Neural crest cell (in vitro differentiated cells): ENCODE measurements at places on chromosomes 6 and 20.

DNA sequence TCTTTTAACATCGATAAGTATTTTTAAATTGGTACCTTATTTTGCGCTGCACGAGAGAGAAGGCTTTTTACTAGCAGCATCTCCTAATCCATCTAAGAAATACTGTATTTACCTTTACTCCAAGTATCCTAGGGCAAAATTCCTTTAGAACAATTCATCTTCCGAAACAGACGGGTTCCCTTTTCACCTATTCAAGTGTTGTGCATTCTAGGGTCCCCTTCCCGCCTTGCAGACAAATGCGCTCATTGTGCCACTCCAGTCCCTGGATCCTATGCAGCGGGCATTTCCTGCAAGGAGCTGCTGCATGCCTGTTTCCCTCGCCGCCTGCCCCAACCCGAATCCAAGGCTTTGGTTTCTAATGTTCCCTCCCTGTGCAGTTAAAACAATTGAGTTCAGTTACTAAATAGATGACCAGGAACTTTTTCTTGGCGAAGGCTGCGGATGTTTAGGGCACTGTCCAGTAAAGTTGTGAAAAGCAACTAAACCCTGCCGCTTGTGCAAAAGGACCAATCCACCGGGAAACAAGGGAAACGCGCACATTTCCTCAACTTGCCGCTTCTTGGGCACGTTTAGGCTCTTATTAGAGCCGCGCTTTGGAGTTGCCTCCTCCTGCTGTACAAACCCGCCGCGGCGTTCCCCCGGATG lies 556 bp upstream of the SCAF8 start:
- peak; percentile 50 for DNase-seq

DNA sequence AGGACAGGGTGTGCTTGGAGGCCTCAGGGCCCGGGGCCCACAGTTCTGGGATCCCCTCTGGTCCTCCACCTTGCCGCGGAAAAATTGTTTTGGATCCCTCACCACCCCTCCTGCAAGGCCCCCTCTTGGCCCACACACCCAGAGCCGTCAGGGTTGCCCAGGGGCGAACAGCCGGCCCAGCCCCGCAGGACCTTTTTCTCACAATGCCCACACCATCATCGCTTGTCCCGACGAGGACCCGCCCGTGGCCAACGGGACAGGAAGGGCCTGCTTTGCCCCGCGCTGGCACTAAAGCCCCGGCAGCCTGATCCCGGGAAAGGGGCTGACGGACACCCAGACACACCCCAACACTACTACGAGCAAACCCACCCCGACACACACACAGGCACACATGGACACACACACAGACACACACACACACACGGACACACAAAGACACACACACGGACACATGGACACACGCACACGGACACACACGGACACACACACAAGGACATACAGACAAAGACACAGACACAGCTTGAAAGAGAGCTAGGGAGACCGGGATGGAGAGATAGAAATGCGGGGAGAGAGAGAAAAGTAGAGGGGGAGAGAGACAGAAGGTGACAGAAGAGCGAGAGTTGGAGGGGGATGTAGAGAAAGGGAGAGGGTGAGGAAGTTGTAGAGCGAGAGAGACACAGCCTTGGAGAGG lies 1493.5 kb upstream of the DEFB115 start:
- DNase-seq, result no peak

DNA sequence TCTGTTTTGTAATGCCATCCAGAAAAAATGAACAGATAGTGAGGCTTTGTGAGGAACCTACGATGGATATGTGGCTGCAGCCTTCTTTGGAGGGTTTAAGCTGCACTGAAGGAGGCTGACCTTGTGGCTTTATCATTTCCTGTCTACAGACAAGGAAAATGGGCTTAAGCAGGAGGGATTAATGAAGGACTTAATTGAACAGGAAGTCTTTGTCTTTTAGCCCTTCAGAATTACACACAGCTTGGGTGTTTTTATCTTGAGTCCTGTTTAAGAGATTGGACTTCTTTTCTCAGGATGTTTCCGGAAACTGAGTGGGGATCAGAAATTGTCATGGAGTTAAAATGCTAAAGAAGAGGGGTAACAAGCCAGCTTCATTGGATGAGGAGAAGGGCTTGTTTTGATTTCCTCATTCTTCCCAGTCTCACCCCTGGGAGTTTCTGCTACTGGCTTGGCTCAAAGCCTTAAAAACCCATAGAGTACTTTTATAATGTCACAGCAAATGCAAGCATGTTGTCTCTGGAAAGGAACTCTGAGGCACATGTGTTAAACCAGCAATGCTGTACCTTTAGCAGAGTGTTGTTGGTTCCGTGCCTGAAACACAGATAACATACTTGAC lies 193.6 kb downstream of the JARID2 start:
- no peak for DNase-seq

GRCh38 chr6:100209323-100210136 lies 215.5 kb upstream of the MCHR2 start:
- no peak for DNase-seq

DNA sequence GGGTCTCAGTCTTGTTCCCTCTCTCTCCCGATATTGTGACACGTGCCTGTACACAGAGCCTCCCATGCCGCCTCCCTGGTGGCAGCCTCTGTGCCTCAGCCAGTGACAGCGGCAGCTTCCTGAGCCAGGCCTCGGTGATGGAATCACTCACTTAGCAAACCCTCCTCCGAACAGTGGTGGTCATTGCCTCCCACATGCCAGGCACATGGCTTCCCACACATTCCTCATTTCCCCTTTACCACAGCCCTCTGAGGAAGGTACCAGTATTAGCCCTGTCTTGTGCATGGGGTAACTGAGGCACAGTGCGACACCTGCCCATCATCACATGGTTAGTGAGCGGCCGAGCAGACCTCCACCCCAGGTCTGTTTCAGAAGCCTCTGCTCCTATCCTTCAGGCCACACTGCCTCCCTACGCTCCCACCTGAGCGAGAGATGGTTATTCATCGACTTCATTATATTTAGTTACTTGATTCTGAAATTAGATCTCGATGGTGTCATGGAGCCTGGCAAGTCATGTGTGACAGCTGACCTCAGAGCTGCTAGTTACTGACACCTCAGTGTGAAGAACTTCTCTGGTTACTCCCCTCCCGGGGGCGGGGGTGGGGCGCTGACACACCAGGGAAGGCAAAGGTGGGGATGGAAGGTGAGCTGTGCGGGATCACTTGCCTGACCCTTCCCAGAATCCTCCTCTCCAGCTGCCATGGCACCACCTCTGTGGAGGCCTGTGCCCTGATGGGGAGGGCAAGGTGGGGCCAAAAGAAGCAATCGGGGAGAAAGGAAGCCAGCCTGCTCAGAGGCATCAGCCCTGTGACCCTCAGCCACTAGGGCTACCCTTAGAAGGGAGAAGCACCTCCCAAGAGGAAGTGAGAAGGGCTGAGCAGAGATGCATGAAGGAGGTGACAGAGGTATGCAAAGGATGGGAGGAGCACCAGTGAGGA lies 17.9 kb downstream of the MDGA1 start:
- no peak for DNase-seq

DNA sequence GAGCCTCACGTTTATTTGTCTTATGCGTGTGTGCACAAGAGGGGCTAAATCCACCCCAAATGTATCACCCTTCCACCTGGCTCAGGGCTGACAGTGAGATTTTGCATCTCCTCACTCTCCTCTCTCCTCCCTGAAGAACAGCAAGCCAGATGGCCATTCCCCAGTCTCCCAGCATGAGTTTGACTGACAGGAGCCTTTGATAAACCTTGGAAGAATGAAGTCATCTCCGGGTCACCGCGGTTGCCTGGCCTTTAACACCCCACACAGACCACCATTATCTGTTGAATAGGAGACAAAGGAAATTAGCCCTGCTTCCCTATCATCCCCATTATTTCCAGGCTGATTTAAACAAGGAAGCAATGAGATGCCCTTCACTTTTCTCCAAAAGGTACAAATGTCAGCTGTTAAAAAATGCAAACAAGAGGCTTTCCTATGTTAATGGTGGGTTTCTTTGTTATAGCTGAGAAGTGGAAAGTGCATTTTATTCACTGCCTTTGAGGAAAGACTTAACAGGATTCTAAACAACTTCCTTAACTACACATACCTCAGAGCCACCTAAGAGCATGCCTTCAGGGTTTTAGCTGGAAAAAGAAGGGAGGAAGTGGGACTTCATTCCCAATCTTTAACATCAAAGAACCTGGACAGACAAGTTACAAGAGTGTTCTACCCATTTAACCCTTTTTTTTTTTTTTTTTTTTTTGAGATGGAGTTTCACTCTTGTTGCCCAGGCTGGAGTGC lies 524.8 kb upstream of the ID4 start:
- peak; percentile 48 for DNase-seq

- DNase-seq, result no peak
Measured at GRCh38 chr6:80143419-80143937, 37.0 kb downstream of the BCKDHB start.

GRCh38 chr20:7967199-7967844 lies 27.1 kb upstream of the HAO1 start:
- no peak for DNase-seq

DNA sequence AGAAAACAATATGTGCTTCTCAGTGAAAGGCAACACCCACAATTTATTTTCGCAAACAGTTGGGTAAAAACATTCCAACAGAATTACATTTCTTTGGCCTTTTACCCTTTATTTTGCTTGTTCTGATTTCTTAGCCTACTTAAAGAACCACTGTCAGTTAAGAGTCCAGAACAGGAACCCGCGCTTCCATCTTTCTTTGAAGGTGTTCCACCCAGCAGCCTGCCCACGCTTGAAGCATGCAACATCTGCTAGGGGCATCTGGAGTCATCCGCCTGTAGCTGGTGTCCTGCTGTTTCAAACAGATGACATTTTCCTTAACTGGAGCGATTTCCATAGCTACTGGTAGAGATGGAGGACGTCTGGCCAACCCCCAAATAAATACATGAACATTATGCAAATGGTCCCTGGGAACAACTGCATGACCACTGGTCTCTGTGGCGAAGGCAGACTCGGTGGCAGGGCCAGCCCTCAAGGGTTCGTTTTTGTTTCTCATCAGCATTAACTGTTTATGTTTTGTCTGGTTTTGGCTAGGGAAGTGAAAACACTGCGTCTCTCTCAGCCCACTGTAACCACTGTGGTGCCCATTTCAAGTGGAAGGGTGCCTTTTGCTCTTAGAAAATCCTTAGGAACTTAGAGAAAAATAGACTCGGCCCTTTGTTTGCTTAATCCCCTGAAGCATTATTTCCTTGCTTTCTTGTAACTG lies 51.6 kb downstream of the LAMA4 start:
- DNase-seq, result peak; percentile 5

- DNase-seq, result no peak
Measured at GRCh38 chr20:20677186-20677585, 35.3 kb downstream of the RALGAPA2 start.

- DNase-seq, result no peak
Measured at GRCh38 chr6:170224694-170225660, 65.9 kb downstream of the DLL1 start.

DNA sequence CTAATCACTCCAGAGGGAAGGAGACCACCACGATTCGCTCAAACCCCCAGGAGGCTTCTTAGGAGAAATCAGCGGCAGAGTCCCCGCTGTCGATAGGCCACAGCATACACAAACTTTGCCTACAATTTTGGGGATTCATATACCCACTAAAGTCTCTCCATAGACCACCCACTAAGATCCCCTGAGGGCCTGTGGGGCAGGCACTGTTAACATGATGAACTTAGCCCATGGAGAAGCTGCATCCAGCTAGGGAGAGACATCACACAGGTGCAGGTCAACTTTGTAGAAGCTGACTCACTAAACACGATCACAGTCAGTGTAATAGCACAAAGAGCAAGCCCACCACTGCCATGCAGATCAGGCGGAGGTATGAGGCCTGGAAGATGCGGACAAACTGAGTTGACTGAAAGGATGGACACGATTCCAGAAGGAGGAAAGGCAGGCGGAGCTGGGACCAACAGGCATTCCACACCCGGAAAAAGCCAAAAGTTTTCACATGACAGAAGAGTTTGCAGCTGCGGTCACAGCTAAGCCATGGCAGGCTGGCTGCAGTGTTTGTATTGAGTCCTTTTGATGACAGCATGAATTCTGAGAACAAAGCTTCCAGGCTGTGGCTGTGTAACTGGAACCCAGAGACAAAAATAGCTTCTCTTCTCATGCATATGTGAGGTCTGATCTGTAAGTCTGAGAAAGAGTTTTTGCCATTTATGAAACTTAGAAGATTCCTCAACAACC lies 75.7 kb upstream of the QKI start:
- DNase-seq, result no peak

DNA sequence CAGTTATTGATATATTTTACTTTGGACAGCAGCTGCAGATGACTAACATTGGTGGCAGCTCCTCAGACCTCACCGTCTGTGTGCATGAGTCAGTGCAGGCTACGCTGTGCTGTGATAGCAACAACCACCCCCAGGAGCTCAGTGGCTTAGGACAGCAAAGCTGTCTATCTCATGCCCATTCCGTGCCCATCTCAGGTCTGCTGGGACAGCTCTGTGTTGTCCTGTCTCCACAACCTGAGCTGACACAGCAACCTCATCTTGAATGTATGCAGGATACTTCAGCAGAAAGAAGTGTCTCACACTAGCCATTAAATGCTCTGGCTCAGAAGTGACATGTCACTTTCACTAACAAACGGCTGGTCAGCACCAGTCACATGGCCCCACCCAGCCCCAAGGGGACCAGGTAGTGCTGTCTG lies 47.7 kb downstream of the BANF2 start:
- DNase-seq, result no peak

GRCh38 chr6:169132352-169132940 lies 121.2 kb downstream of the THBS2 start:
- DNase-seq, result no peak

DNA sequence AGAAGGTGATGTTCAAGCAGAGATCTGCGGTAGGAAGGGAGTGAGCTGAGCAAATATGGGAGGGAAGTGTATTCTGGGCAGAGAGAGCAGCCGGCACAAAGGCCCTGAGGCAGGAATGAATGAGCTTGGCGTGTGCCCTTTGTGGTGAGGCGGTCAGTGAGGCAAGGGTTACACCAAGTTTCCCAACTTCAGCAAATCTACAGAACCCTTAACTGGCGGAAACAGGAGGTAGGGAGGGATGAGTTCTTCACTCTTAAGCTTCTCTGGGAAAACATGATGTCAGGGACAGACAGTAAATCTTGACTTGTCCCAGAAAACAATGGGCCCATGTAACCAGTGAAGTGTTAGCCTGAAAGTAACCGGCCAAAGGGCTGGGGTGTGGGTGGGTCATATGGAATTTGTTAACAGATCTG lies 97.1 kb upstream of the PTPN1 start:
- no peak for DNase-seq

GRCh38 chr6:32972353-32973143 lies 4.2 kb downstream of the BRD2 start:
- no peak for DNase-seq
